ENCODE measurements at places on chromosomes 12 and 14. TPM values are rescaled to one million over a fixed set of nuclear protein-coding genes. Genes with fewer than 3 reads are reported as not detected.
A peak's percentile ranks its signal among the peaks of the same experiment; 100 is the strongest.

- peak; percentile 65 for DNase-seq
Measured at GRCh38 chr12:130335517-130336392, 1.9 kb upstream of the PIWIL1 start.

LALBA gene
- total RNA-seq, result not detected

ANKS1B gene
- 0.38 TPM for total RNA-seq

- DNase-seq, result no peak
Measured at GRCh38 chr12:62803756-62804155, 131.2 kb downstream of the PPM1H start.

DNA sequence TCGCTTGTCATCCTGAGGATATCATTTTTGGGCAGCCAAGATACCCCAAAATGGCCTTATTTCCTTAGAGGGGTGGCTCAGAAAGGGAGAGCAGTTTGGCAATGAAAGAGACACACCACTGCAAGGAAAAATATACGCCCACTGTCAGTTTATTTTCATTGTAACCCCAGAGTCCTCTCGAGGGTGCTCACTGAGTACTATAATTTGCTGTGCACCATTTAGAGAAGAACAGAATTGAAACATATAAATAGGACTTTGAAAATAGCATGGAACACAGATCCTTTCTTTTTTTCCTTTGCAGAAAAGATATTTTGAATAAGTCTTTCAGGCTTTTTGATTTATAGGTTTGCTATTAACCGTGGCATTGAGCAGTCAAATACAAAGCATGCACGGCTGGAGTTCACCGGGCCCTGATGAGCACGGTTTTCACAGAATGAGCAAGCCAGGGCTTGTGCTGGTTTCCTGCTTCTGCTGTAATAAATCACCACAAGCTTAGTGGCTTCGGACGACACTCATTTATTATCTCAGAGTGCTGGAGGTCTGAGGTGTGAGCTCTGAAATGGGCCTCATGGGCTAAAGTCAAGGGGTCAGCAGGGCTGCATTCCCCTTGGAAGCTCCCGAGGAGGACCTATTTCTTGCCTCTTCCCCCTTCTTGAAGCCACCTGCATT, 152.3 kb downstream of the ZNF664 start:
- DNase-seq, result no peak

GRCh38 chr12:113106361-113106760, 29.2 kb downstream of the RASAL1 start:
- DNase-seq, result no peak

GPR84 gene
- not detected for total RNA-seq

NEMF gene
- total RNA-seq, result 37.2 TPM

DNA sequence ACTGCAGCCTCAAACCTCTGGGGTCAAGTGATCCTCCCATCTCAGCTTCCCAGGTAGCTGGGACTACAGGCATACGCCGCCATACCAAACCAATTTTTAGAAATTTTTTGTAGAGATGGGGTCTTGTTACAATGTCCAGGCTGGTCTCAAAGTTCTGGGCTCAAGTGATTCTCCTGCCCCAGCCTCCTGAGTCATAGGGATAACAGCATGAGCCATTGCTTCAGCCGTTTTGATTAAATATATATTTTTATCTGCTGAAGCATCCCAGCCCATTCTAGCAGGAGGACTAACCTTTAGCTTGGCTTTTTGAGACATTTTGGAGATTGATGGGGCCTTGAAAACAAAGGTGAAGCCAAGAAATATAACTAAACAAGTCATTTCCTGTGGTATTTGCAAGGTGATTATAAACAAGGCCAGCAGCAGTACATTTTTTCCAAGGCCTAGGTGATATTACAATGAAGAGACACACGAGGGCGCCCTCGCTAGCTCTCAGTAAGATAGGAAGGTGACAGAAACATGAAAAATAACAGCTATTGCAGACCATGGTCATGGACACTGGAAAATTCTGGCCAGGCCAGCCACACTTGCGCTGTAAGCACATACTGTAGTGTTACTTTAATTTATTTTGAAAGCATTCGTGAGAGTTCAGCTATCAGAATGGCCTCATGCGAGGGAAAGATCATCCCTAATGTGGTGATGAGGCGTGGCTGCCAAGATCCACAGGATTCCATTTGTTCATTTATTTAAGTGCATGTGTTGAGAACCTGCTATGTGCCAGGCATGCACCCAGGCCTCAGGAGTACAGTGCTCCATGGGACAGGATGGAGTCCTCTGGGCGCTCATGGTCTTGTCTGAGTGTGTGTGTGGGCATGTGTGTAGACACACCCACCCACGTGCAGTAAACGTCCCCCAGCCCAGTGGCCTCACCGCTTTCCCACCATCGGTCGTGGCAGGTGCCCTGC, 63.5 kb downstream of the DGLUCY start:
- peak; percentile 85 for DNase-seq

- DNase-seq, result peak; percentile 81
Measured at GRCh38 chr12:25958428-25959070, at the start of gene RASSF8. Gene RASSF8, plus strand, starts transcription at chr12:25958682. Its CDS starts 96,662 bp downstream, at chr12:26055344.

GRCh38 chr14:81638656-81639280, 105.1 kb upstream of the SEL1L start:
- no peak for DNase-seq

- peak; percentile 4 for DNase-seq
Measured at GRCh38 chr12:48000878-48001504, 3.3 kb downstream of the COL2A1 start.

- DNase-seq, result no peak
Measured at GRCh38 chr14:61766151-61766550, 3.9 kb downstream of the SNAPC1 start.

DNA sequence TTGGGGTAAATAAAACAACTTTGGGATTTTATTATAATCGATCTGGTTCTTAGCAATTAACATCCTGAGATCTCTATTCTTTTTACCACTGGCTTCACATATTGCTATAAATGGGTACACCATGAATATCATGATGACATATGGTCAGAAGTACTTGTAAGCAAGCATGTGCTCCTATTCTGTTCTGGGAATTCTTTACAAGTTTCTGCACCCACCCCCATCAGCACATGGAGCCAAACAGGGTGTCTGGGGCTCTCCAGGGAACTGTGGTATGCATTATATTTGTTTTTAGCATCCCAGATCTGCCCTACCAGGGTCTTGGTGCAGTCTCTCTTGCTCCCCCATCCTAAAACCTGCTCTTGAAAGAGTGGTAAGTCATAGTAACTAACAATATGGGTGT, 31.3 kb downstream of the DMAC2L start:
- DNase-seq, result no peak

KLRG1 gene
- total RNA-seq, result 0.51 TPM

ACSM4 gene
- total RNA-seq, result not detected

SLC10A1 gene
- not detected for total RNA-seq

GUCY2C gene
- not detected for total RNA-seq

DNA sequence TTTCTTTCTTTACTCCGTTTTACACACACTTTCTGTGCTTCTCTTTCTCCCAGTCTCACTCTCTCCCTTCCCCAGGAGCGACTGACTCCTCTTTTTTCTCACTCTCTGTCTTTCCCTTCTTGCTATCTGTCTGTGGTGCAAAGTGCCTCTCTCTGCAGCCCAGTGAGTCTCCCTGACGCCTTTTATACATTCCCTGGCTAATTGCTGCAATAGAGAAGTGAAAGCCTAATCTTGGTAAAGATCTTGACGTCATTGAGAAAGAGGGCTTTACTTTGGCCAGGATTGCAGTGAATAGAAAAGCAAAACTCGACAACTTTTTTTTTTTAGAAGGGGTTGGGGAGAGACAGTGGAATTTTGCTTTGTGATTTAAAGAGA, 706 bp upstream of the DIO2 start:
- peak; percentile 4 for DNase-seq

GRCh38 chr12:52667509-52667908, 12.7 kb downstream of the KRT1 start:
- DNase-seq, result no peak

- DNase-seq, result no peak
Measured at GRCh38 chr12:22209422-22209821, 125.1 kb downstream of the ST8SIA1 start.

DNA sequence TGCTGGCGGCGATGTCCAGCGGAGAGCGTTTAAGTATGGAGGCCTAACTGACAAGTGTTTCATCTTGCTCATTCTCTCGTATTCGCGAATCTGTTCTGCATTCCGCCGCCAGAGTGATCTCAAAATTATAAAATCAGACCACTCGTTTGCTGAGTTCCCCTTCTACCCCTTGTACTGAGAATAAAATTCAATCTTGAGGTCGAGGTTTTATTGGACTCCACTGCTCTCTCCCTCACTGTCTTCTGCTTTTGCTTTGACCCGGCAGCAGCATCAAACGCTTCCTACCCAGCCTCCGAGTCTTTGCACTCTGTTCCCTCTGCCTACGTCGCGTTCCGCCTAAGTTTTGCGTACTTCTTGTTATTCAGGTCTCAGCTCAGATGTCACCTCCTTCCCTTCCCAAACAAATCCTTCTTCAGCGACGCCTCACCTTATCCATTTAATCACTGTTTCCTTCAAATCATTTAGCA, 462 bp downstream of the KNTC1 start:
- peak; percentile 68 for DNase-seq

DNA sequence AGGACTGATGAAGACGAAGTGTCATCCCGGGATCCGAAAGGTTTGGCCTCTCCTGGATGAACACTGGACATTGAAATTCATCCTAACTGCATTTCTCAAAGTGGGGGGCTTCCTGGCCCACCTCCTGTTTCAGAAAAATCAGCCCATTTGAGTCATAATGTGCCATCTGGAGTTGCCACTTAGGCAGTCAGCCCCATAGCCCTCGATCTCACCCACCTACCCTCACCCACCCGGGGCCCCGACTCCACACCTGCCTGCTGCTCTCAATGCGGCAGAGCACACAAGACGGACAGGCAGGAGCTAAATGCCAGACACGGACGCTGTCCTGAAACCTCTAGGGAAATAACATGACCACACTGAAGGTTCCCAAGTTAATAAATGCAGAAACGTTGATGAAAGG, 12.6 kb downstream of the DLK1 start:
- DNase-seq, result no peak

GRCh38 chr12:110343736-110344555, 59.6 kb downstream of the ANAPC7 start:
- peak; percentile 91 for DNase-seq

DNA sequence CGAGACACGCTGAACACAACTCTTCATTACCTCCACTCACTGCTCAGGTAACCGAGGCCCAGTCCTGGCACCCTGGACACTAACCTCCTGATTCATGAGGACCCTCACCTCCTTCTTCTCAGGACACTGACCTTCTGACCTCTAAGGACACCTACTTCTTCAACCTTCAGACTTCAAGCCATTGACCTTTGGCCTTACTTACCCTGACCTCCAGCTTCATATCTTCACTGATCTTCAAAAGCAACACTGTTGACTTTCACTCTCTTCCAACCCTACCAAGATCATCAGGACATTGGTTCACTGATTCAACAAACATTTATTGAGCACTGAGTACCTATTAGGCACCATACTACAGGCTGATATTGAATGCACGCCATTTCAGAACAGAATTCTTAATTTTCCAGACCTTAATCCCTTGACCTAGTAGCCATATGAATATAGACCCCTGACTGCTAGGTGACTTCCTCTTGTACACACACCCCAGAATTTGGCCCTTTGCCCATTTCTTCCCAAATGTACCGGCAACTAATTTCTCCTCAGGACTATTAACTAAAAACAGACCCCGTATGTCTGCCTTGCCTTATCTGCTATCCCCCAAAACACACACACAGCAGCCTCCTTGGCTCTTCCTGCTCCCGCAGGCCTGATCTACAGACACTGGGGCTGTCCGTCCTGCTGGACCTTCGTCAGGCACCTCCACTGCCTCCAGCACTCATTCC, 5.8 kb downstream of the ARHGEF40 start:
- DNase-seq, result no peak

DNA sequence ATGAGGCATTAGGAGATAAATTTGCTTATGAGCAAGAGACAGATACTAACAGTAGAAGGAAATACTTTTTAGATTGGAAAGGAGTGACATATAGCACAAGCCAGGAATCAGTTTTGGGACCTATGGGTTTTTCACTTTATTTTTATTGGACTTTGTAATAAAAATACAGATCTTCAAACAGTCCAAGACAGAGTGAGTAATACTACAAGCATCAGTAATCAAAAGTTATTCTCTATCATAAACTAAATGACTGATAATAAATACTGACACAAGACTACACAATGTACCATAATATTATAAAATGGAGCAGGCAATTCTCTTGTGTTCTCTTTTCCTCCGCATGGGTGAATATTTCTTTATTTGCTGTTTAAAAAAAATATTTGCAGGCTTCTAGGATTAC, 85.8 kb downstream of the DERA start:
- DNase-seq, result no peak

DNA sequence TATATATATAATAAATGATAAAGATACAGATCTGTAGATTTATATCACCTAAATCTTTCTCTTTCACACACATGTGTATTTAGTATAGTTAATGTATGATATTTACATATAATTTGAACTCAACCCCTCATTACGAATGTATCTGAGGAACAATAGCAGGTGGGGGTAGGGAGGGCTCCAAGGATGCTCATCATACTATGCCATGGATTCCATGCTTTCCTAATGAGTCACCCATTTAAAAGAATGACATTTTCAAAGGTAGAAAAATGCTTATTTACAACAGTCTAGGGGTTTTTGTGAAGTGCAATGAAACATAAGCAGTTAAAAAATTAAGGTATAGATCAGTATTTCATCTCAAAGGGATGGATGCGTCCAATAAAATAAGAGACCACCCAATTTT, 181.6 kb downstream of the SOX5 start:
- no peak for DNase-seq

SYCP3 gene
- not detected for total RNA-seq

DNA sequence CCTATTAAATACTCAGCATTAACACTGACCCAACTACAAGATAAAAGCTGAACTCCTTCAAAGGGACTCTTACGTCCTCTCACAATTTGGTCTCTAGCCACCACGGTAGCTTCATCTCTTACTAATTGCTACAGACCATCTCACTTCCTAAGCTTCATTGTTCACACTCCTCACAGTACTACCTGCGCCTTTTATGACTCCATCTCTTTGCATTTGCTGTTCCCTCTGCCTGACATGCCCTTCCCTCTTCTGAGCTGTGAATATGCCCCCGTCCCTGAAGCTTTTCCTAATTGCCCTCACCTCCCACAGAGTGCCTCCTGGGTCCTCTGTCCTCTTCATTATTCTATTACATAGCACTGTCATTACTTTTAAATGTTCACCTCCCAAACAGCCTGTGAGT, 2.5 kb downstream of the EEA1 start:
- DNase-seq, result no peak

- peak; percentile 51 for DNase-seq
Measured at GRCh38 chr12:120468325-120468820, 1.2 kb downstream of the SRSF9 start.

GRCh38 chr12:2004113-2004929, at the start of gene DCP1B:
Gene DCP1B, minus strand, starts transcription at chr12:2004457. Its CDS starts 26 bp downstream, at chr12:2004431.
- DNase-seq, result peak; percentile 98

- no peak for DNase-seq
Measured at GRCh38 chr12:68190301-68190700, 30.8 kb upstream of the IFNG start.

ZBTB25 gene
- total RNA-seq, result 3.1 TPM

APOLD1 gene
- 38.9 TPM for total RNA-seq
